Amniotic stem cell (primary cell): ENCODE measurements at places on chromosomes 4 and X.

DNA sequence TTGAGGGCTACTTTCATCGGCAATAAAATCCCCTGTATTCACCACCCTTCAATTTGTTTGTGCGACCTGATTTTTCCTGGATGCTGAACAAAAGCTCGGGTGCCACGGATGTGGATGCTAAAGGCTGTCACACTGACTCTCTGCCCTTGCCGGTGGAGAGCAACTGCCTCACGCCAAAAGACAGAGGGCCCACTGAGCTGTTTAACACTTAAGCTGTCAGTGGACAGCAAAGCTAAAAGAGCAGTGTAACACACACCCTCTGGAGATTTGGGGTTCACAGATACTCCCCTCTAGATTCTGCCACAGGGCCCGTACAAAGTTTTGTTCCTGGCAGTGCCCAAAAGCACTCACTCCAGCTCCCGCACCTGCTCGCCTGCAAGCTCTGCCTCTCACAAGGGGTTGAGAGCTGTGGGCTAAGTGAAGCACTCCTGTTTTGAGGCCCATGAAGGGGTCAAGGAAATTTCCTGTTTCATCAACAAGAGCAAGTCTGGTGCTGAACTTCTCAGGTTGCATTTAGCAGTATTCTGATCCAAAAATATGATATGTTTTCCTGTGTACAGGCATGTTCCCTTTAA lies 1571.9 kb downstream of the ADGRL3 start:
- no peak for DNase-seq

- no peak for DNase-seq
Measured at GRCh38 chr4:87030755-87031441, 96.1 kb downstream of the AFF1 start.

- peak; percentile 61 for DNase-seq
Measured at GRCh38 chr4:180695851-180696250, 1547.4 kb upstream of the TENM3 start.

GRCh38 chrX:138754861-138755260 lies 43.3 kb upstream of the FGF13 start:
- DNase-seq: no peak

DNA sequence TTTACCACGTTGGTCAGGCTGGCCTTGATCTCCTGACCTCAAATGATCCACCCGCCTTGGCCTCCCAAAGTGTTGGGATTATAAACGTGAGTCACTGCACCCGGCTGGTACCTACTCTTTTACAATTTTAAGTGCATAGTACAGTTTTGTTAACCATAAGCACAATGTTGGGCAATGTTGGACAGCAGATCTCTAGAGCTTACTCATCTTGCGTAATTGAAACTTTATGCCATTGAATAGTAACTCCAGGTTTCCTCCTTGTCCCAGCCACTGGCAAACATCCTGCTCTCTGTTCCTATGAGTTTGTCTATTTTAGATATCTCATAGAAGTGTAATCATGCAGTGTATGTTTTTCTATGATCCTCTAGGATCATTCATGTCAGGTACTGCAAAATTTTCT lies 9.3 kb upstream of the CPE start:
- no peak for DNase-seq

GRCh38 chrX:21943460-21944135 lies 3.1 kb downstream of the SMS start:
- DNase-seq: peak; percentile 13

DNA sequence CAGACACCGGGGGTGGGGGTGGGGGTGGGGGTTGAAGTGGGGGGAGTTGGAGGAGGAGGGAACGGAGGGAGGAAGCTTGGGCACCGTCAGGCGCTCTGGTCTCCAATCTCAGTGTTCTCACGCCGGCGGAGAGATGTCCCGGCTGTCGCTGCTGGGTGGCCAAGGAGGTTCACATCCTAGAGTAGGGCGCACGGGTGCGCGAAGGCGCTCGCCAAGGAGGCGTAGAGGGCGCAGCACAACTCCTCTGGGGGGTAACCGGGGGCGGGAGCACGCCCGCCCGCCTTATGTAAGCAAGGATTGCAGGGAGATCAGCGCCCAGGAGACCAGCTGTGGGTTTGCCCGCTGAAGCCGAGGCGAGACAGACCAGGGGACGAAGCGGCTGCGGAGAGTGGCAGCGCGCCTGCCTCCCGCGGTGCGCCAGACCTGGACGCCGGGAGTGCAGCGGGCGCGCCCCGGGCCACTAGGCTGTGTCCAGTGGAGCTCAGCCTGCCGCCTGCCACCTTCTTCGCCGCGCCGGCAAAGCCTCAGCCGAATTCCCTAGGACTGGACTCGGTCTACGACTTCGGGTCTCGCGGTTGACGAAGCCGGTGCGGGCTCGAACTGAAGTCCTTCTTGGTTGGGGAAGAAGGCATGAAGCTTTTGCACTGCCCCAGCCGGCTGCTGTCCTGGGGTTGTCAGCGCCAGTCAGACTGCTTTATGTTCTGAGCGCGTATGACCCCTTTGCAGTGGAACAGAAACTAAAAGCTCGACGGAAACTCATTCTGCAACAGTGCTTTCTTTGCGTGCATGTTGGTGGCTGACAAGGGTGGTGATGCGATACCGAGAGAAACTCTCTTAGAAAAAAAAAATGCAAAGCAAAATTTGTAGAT lies 707 bp upstream of the UNC5C start:
- no peak for DNase-seq

DNA sequence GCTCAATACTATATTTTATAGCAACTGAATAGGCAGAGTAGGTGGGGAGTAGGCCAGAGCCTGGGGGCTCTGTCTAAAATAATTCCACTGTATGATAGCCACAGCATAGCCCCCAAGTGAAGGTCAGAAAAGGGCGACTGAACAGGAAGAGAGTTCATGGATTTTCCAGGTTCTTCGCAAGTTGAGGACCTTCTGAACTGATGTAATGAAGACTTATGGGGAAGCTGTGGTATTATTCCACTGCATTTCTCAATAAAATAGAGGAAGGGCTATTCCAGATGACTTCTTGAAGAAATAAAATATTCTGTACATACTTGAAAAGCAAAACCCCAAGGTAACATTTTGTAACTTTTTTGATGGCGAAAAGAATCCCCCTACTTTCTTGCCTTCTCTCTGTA lies 231.4 kb upstream of the GPC4 start:
- DNase-seq: no peak

DNA sequence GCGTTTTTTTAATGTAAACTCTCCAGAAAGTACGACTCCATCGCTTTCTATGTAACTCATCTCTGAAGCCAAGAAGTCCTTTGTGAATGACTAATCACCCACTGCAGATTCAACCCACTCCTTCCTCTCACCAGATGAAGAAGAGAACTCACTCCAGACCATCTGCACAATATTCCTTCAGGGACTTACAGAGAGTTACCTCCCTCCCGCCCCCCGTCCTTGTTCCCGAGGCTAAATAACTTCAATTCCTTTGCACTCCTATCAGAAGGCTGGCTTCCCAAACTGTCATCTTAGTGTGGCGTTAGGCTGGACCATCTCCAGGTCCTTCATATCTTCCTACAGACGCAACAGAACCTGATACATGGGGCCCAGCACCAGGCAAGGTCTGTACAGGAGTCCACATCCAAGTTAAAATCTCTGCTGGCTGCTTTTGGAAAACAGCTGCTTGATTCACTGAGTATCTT lies 82.4 kb downstream of the AFAP1 start:
- peak; percentile 39 for DNase-seq

GRCh38 chr4:24880186-24880585 lies 32.7 kb downstream of the CCDC149 start:
- no peak for DNase-seq

GRCh38 chr4:30832639-30833038 lies 112.5 kb downstream of the PCDH7 start:
- no peak for DNase-seq

- DNase-seq: no peak
Measured at GRCh38 chr4:82780752-82781231, 17.8 kb downstream of the SCD5 start.

DNA sequence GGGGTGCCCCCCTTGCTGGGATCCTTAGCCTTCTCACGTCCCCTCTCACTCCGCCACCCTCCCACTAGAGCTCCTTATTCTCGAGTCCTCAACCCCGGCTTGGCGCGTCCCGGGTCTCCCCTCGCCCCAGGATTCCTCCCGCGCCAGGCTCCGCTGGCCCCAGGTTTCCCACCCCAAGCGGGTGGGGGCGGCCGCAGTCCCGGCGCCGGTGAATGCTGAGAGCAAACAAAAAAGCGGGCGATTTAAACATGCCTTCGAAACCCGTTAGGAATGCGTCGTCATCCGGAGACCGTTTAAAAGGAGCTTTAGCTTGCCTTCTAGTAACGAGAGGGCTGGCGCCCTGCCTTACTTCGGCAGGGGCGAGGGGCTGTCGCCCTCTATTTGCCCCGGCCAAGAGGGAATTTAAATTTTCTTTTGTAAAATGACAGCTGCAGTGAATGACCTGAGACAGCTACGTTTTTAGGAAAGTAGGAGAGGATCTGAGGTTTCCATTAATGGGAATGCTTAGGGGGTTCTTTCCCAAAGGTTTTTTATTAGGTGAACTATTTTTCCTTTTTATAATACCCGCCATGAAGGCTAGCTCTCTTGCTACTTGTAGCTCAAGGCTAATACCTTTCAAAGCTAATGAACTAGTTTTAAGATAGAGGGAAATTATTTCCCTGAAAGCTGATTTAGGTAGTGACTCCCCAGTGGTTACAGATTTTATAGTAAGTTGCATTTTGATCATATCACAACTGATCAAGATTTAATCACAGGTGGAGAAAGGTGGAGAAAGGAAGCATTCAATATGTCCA lies 3.1 kb downstream of the JADE1 start:
- peak; percentile 64 for DNase-seq

DNA sequence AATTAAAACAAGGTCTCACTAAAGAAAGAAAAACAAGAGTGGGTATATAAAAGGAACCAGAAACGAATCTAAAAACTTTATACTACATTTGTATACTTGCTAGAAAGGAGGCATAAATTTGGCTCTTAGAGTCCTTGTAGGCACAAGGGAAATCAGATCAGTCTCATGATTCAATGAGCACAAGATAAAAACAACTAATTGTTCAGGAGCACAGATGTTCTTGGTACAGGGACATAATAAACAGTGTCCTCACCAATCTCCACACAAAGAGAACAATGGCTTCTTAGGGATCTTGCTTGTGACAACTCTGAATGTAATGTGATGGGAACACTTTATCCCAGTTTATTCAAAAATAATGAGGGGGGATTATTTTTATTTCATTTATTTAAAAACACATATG lies 28.3 kb downstream of the TMEM144 start:
- DNase-seq: no peak

DNA sequence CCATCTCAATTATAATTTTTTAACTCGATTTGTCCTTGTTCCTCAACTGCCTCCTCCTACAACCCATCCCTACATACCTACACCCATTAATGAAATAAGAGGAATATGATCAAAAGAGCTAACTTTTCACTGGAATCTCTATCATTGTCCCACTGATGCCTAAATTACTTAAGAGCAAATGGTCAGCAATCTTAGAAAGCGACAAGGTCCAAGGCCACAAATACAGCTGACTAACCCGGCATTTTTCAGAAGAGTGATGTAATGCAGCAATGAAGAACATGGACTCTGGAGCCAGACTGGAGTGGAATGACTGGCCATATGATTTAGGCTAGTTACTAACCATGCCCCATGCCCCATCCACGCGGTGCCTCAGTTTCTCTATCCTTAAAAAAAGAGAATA lies 56.2 kb downstream of the PPA2 start:
- DNase-seq: no peak

GRCh38 chr4:153255233-153255632 lies 51.0 kb downstream of the TRIM2 start:
- no peak for DNase-seq

GRCh38 chr4:5134620-5135019 lies 83.3 kb downstream of the STK32B start:
- no peak for DNase-seq

DNA sequence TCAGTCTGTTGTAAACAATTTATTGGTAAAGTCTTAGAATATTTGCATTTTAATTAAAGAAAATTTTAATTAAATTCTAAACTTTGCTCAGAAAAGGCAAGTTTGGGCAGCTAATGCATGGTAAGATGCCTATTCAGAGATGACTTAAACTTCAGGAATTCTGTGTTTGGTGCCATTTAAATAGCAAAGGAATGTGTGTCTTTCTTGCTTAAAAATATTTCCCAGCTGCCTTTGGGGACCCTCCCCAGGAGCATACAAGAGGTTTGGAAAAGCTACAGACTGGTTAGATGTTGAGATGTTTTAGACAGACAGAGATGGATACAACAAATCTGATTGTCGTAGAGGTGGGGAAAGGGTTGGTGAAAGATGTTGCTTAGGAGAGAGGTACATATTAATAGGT lies 36.5 kb downstream of the AFF2 start:
- no peak for DNase-seq

DNA sequence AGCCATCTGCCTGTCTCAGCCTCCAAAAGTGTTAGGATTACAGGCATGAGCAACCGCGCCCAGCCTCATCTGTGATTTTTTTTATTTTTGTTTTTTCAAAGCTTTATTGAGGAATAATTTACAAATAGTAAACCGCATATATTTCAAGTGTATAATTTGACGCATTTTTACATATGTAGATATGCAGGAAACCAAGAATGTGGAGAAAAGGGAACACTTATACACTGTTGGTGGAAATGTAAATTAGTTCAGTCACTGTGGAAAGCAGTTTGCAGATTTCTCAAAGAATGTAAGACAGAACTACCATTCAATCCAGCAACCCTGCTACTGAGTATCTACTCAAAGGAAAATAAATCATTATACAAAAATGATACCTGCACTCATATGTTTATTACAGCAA lies 85.9 kb downstream of the SLC16A2 start:
- DNase-seq: no peak

DNA sequence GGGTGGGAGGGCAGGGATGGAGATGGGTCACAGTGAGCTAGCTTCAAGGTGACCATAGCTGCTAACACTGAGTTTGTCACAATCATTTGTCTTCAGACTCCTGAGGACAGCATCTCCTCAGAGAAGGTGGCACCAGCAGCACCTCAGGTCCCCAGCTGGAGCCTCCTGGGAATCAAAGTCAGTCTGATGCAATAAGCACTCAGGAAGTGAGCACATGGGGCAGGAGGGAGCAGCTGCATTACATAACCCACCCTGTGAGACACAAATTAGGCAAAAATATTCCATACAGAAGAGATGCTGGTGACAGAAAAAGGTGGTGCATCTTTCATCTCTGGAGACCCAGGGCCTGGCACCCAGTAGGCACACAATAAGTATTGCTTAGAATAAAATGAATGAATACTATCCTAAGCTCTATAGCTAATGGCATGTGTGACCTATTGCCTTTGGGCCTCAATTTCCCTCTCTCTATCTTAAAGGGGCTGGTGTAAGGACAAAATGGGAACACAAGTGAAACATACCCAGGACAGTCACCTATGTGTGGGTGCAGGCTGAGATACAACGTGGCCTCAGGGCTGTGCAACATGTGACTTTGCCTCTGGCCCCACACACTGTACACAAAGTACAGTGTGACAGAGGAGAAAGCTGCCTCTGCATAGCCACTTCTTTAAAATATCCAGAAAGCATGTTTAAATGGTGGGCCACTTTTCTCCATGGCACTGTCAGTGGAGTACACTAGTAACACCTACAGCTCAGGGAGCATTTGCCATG lies 37.1 kb downstream of the SLC39A8 start:
- DNase-seq: no peak

- no peak for DNase-seq
Measured at GRCh38 chr4:53785996-53786395, 194.7 kb upstream of the LNX1 start.
